LHCN-M2 (cell line): ENCODE measurements at places on chromosomes 11 and 22. TPM values are rescaled to one million over a fixed set of nuclear protein-coding genes. Genes with fewer than 3 reads are reported as not detected.

MIOX gene
- total RNA-seq: not detected in 2 replicates

LYVE1 gene
- 0.06 TPM in 1 of 2 replicates, not detected in the other for total RNA-seq

MRGPRX1 gene
- total RNA-seq: not detected in 2 replicates

PELI3 gene
- 6.5 and 7.2 TPM in 2 replicates for total RNA-seq

ADAMTS8 gene
- not detected in 2 replicates for total RNA-seq

GLYAT gene
- not detected in 2 replicates for total RNA-seq

PRR33 gene
- total RNA-seq: under 0.01 TPM in 1 of 2 replicates, not detected in the other

SLC37A2 gene
- total RNA-seq: 8.8 and 11.0 TPM in 2 replicates

GRCh38 chr11:99739464-99740089, 718.8 kb downstream of the CNTN5 start:
- peak; percentile 55 for DNase-seq

- no peak for DNase-seq
Observed at GRCh38 chr11:10663990-10664389, 29.6 kb downstream of the IRAG1 start.

- peak; percentile 78 for DNase-seq
Observed at GRCh38 chr11:126140926-126141280, 70.5 kb downstream of the RPUSD4 start.

DNA sequence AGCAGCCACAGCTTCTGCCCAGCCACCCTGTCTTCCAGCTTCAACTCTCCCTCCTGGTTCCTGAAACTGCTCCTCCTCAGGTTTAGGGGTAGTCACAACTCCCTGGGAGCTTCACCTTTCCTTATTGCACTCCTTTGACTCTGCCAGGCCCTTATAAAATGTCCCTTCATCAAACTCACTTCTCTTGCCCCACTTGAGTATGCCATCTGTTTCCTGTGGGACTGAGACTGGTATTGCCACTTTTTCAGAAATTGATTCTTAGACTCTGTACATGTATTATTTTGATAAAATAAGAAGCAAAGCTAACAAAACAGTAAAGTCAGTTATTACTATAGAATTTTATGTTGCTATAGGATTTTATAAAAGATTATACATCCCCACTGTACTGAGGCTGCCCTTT, 134.1 kb downstream of the SPON1 start:
- no peak for DNase-seq

DNA sequence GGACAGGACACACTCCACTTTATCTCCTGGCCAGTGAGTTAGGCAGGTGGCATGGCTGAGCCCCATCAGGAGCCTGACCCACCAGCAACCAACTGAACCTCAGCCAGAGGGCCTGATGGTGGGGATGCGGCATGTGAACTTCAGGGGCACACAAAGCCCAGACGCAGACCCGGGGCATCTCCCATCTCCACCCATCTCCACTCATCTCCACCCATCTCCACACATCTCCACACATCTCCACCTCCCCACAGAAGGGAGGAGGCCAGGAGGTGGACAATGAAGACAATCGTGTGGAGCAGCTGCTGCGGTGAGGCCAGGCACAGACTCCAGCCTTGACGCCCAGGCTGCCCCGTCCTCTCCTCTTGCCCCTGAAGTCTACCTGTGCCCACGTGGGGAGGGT, 340.8 kb downstream of the CTTN start:
- DNase-seq: no peak

DNA sequence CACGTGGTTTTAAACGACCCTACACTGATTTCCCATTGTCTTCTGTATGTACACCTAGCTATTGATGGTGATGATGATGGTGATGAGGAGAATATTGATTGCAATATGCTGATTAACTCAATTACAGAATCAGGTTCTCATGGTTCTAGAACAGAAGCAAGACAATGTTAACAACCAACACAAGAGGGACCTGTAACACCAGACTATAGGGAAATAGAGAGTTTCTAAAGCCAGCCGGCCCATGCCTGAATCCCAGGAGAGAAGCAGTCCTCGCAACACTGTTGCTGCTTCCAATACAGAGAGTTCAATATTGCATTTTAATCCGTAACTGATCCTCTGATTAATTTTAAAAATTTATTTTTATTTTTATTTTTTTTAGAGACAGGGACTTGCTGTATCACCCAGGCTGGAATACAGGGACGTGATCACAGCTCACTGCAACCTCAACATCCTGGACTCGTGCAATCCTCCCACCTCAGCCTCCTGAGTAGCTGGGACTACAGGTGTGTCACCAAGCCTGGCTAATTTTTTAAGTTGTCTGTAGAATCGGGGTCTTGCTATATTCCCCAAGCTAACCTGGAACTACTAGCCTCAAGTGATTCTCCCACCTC, 22.2 kb upstream of the UBASH3B start:
- peak; percentile 61 for DNase-seq

DNA sequence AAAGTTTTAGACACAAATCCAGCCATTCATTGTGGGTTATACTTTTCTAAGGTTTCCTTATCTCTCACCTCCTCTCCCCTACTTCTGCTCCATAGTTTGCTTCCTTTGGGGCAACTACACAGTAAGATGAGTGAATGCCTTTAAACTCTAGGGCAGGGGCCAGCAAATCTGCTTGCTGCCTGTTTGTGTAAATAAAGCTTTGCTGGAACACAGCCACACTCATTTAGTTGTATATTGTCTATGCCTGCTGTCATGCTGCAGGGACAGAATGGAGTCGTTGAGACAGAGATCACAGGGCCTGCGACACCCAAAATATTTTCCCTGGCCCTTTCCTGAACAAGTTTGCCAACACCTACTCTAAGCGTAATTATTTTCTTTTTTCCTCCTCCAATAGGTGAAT, 58.7 kb downstream of the TECTA start:
- no peak for DNase-seq

GRCh38 chr11:118912742-118913410, 12.8 kb downstream of the BCL9L start:
- no peak for DNase-seq

DNA sequence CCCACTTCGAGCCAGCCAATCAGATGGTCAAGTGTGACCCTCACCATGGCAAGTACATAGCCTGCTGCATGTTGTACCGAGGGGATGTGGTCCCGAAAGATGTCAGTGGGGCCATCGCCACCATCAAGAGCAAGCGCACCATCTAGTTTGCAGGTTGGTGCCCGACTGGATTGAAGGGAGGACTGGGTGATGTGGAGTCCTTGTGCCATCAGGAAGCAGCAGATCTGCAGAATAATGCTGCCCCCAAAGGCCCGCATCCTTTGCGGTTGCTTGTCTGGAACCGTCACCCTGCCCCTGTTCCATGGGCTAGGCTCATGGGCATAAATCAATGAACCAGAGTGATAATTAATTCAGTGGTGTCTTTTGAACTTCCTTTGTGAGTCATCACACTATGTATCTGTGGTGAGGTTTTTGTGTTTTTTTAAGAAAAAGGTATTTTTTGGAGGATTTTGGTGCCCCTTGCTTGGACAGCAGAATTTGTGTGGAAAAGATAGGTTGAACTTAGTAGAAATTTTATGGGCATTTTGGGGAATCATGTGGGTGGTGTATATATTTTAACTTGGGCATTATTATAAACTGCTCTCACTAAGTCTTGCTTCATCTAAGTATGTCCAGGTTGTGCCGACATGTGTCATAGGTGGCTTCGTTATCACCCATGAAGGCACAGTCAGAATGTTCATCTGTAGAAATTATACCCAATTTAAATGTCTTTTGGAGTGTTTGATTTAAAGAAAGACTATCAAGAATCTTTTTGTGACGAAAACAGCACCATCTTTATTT, 22.3 kb downstream of the LRRC74B start:
- no peak for DNase-seq

DNA sequence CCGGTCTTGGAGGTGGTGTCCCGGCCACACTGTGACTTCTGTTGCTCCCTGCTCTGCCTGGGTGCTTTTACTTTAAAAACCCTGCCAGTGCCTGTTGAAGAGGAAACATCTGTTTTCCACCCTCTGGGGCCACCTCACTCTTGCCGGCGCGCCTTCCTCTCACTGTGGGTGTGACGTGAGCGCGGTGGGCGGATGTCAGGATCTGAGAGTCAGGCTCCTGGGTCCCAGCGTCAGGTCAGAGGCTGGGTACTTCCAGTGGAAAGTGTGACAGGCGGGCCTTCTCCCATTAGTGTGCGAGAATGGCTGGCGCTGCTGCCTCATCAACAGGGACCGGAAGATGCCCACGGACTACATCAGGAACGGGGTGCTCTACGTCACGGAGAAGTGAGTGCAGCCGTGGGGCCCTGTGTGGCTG, 54.2 kb downstream of the GRAMD4 start:
- no peak for DNase-seq

DNA sequence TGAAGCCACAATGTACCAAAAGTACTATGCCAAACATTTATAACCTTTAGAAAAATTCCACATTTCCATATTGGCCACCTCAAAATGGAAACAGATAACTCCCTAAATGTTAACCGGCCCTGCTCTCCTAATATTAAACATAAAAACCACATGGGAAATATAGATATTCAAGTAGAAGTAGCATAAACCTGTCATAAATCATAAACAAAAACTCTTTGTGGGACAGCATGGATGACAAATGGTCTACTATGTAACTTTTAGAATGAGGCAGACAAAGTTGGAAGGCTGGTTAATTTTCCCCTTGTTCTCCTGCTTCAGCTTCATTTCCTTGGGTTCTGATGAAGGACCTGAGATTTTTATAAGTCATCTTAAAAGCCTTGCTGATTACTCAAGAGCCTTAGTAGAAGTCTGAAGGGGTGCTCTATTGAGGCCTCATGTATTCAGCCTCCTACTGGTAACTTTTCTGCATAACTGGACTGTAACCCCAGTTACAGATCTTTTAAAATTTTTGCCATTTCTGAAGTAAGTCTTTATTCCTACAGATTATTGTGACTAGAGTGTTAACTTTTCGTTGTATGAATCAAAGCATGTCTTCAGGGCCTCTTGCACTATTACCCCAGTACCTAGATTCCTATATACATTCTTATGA, 116.4 kb downstream of the STIM1 start:
- peak; percentile 27 for DNase-seq

- DNase-seq: peak; percentile 92
Observed at GRCh38 chr22:27962268-27963044, 43.4 kb upstream of the PITPNB start.

- no peak for DNase-seq
Observed at GRCh38 chr22:47550524-47551430, 788.3 kb downstream of the TBC1D22A start.

GRCh38 chr11:121321614-121322243, 29.2 kb downstream of the SC5D start:
- no peak for DNase-seq

- DNase-seq: no peak
Observed at GRCh38 chr22:35568751-35569739, 28.4 kb downstream of the RASD2 start.

DNA sequence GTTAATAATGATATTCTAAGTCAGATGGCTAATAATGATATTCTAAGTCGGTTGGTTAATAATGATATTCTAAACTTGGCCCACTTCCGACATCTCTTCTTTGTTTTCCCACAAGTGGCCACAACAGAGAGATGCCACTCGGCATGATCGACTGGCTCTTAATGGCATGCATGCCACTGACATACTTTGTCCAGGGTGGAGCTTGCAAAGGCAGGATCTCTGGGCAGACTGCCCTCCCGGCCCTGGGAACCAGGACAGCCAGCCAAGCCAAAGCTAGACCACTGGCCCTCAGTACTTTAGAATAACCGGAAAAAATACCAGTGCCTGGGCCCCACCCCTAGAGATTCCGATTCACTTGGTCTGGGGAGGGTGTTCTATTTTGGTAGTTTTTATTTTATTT, 78.1 kb downstream of the KIAA1671 start:
- peak; percentile 9 for DNase-seq

- DNase-seq: no peak
Observed at GRCh38 chr11:94544646-94545263, 1.0 kb downstream of the FUT4 start.

- peak; percentile 67 for DNase-seq
Observed at GRCh38 chr11:36258730-36259360, 30.4 kb downstream of the COMMD9 start.

- DNase-seq: no peak
Observed at GRCh38 chr11:82406611-82407010, 327.1 kb downstream of the FAM181B start.

GRCh38 chr11:13354335-13354734, 76.7 kb downstream of the BMAL1 start:
- no peak for DNase-seq

DNA sequence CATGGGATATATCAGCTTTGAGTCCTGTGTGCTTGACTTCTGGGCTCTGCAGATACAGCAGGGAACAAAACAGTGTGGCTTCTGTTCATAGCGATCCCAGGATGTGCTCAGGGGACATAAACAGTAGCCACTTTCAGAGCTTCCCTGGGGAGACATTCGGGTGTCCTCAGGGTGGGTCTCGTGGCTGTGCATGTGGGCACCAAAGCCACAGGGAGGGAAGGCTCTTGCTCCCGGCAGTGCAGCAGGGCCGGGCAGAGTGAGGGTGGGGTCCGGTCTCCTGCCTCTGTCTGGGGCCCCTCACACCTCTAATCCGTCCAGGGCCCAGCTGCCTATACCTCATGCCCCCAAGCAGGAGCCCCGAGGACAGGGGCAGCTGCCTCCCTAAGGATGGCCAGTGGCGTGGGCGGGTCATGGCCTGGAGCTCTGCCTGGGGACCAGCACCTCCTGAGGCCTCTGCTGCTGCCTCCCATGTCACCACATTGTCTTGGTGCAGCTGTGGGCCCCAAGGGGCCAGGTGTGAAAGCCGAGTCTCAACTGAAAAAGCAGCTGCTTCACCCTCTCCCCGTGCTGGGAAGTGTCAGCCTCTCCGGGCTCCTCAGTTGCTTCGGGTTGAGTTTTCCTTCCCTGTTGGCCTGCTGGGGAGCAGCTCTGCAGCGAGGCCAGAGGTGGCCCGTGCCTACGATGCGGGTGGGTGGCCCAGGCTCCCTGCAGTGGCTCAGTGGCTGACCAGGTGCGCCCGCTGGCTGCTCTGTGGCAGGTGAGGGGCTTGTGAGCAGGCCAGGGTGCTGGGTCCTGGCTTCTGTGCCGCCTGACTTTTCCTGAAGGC, 3.8 kb downstream of the TPCN2 start:
- no peak for DNase-seq

DNA sequence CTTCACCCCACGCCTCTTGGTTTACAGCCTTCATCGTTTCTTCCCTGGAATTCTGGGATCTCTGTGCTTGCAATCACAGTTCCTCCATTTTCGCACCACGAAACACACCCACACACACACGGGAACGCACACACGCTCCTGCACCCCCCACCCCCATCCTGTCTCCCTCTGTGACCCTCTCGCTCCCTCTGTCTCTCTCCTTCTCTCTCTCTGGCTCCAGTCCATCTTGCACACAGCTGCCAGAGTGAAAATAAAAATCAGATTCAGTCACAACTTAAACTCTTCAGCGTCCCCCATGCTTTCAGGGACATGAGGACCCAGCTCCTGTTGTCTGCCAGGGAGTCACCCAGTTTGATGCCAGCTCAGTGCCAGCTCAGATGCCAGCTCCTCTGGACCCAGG, 3.0 kb downstream of the GAL start:
- DNase-seq: no peak

- no peak for DNase-seq
Observed at GRCh38 chr11:117731722-117732290, 65.2 kb downstream of the DSCAML1 start.

GRCh38 chr11:74957937-74958629, 9.0 kb downstream of the SPCS2 start:
- no peak for DNase-seq
